ENCODE measurements at places on chromosomes 5 and 9. TPM values are rescaled to one million over a fixed set of nuclear protein-coding genes. Genes with fewer than 3 reads are reported as not detected.
A peak's percentile ranks its signal among the peaks of the same experiment; 100 is the strongest.

DNA sequence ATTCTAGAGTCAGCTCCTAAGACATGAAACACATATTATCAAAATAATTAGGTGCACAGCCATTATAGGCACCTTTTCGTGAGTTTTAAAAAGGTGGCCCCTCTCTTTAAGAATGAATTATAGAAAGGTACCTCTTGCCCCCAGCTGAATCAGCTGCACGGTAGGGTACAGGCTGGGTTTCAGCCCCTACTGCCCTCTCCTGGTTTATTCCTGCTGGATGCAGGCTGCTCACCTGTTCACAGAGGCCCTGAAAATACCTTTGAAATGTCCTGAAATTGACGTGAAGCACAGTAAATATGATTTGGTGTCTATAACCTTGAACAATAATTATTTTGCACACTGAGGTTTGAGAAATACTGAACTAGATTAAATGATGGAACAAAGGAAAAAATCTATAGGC is 504.8 kb upstream of the SGCD start:
- DNase-seq, result no peak

DNA sequence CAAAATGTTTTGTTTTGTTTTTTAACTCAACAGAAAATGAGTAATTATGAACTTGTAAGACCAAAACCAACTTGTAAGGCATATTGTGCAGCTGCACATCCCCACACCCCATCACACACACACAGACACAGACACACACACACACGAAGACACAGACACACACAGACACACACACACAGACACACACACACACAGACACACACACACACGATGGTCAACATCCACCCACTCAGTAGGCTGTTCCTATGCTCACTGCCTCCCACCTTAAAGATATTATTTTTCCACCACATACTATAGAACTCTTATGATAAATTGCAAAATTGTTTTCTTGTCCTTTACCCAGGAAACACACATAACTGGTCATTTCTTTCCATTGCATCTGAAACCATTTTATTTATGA is 6.2 kb downstream of the SHC3 start:
- no peak for DNase-seq

- no peak for DNase-seq
Measured at GRCh38 chr5:179585941-179586401, 35.6 kb downstream of the RUFY1 start.

DNA sequence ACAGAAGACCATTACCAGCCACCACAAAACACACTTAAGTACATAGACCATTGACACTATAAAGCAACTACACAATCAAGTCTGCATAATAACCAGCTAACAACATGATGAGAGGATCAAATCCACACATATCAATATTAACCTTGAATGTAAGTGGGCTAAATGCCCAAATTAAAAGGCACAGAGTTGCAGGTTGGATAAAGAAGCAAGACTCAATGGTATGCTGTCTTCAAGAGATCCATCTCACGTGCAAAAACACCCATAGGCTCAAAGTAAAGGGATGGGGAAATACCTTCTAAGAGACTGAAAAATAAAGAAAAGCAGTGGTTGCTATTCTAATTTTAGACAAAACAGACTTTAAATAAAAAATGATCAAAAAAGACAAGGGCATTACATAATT is 113.6 kb upstream of the CD180 start:
- no peak for DNase-seq

DNA sequence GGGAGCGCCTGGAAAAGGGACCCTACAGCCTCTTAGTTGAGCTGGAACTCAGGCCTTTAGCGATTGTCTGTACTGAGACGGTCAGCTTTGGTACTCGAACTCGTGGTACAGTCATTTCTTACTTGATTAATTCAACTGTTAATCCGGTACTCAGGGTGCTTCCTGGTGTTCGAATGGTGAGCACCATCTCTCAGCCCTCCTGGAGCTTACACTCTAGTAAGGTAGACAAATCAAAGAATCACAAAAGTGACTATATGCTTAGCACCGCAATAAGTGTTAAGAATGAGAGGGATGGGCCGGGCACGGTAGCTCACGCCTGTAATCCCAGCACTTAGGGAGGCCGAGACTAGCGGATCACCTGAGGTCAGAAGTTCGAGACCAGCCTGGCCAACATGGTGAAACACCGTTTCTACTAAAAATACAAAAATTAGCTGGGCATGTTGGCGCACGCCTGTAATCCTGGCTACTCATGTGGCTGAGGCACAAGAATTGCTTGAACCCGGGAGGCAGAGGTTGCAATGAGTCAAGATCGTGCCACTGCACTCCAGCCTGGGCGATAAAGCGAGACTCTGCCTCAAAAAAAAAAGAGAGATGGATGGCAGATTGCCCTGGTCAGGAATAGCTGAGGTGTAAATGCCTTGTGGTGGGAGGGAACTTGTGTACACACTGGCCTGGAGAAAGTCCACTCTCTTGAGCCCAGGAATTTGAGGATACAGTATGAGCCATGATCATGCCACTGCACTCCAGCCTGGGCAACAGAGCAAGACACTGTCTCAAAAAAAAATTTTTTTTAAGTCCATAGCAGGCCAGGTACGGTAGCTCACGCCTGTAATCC is 981 bp downstream of the TCOF1 start:
- peak; percentile 39 for DNase-seq

DNA sequence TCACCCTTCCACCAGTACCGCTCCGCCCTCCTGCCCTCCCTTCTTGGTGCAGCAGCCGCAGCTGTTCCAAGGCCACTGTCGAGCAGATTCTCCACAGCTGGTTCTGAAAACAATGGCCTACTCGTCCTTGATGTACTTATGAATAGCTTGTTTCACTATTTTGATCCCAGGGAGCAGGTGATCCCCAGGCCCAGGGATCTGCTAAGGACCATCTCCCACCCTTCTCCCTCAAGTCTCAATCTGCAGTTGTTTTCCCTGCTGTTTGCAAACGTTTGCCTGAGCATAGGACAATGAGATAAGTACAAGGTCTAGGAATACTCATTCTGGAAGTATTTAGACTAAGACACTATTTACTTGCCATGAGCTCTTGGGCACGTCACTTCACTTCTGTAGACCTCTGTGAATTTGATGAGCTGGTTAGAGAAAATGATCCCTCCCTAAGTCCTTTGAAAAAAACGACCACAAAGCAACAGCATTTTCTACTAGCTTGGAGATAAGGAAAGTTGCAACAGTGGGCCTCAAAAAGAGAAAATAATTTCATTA is 1.8 kb downstream of the LURAP1L start:
- no peak for DNase-seq

DNA sequence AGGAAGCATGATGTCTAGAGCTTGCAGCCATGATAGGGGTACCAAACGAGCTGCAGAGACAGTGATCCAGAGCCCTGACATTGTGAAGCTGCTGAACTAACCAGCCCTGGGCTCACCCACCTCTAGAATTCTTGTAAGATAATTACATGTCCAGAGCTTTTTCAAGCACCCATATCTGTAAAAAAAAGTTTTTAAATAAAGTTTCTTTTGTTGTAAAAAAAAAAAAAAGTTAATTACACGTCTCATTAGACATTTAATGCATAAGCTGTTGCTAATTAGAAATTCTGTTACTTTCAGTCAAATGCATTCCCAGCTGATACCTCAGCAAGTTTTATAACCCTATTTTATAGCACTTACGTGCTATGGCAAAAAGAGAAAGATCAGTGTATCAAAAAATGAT is 65.6 kb downstream of the C9orf85 start:
- no peak for DNase-seq

Gene IL13
- total RNA-seq, result not detected

Gene PFN3
- not detected for total RNA-seq

Gene IFNK
- total RNA-seq, result not detected

Measured in MG63 (cell line).